ENCODE measurements at places on chromosomes 6 and 20.

GRCh38 chr6:6002005-6002847 is 4.5 kb downstream of the NRN1 start:
- no peak for DNase-seq

- DNase-seq = no peak
These were observed 50.9 kb downstream of the PLCB4 start for GRCh38 chr20:9119776-9120175.

- no peak for DNase-seq
These were observed 61.2 kb upstream of the HBS1L start for GRCh38 chr6:135115834-135116233.

DNA sequence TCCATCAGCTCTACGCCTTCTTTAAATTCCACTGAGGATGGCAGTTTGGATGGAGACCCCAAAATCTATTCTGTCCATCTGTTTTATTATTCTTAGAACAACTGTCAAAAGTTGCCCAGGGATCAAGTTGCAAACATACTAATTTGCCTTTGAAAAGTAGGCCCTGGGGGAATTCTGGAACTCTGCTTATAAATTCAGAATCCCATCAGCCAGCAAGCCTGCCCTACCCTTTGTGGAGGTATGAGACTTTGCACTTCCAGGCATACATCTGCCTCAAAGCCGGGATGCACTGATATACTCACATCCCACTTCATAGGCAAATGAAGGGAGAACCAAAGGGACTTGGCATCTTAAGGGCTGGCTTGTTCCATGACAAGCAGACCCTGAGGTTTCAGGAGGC is 93.6 kb downstream of the INSM1 start:
- DNase-seq = no peak

DNA sequence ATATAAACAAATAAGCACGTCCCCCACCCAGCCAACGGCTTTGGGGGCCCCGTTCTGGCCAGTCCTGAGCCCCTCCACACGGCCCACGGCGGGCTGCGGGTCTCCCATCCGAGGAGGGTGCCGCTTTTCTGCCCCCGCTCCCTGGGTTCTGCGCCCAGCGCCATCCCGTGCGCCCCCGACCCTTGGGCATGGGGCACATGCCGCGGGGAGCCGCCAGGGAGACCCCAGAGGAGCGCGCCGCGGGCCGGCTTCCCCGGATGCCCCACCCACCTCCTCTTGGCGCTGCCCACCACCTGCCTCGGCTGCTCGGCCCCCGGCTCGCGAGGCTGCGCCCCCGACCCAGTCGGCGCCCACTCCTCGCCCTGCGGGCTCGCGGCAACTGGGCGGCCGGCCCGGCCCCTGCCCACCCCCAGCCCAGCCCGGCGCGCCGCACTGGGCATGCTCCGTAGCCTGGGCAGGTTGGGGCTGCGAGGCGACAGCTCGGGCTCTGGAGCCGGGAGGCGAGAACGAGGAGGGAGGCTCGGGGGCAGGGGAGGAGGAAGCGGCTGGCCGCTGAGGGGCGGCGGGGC is 570 bp upstream of the PLCB4 start:
- DNase-seq = no peak

GRCh38 chr6:157755746-157756411 is 67.2 kb upstream of the SNX9 start:
- no peak for DNase-seq

DNA sequence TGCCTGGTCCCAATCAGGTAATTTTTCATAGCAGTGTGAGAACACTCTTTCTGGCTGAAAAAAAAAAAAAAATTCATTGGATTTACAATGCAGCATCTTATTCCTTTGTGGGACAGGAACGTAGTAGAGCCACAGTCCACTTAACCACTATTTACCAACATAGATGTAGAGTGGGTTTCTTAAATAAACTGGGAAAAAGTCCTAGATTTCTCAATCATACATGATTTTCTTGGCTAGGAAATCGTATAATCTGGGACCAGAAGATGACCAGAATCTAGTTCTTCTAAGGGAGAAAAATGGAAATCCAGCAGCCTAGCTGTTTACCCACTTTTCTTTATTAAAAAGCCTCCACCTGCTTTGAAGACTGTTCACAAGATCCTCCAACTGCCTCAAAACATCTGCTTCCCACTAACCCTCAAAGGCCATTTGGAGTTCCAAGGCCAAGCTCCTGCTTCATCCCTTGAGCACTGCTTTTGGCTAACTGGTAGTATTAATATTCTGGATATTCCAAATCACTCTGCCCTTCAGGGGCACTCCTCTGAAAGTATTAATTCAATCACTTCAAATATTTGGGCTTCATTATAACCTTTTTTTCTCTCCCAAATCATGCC is 70.4 kb downstream of the FYN start:
- DNase-seq = no peak

DNA sequence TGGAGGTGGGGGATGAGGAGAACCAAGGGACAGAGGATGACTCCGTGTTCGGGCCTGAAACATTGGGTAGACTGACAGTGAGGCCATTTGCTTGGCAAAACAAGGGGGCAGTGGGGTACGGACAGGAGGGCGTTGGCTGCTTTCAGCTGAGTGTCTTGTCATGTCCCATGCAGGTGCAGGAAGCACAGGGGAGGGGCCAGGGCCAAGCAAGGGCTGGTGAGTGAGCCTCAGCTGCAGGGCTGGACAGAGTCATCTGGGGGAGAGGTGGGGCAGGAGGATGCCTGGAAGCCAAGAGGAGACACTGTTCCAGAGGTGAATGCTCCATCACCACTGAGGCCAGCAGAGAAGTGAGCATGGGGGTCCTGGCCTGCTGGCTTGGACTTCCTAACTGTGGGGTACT is 78.4 kb downstream of the ERMARD start:
- no peak for DNase-seq

DNA sequence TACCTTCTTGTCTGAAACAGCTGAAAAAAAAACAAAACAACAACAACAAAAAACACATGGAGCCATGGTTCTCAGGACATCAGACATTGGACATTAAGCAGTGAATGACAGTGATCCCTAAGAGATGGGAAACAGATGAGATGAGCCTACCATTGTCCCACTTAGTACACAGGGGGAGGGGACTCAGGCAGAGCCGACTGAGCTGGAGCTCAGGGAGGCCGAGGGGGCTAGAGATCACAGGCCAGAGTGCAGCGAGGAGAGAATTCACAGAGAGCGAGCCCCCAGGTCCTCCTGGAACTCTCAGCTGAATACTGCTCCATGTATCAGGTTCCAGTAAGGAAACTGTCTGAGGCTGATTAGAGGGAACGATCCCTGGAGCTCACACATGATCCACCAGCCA is 134.6 kb downstream of the GRM4 start:
- no peak for DNase-seq

GRCh38 chr20:2692886-2693285 is 306 bp downstream of the EBF4 start:
- DNase-seq = no peak

- no peak for DNase-seq
These were observed 146.7 kb upstream of the MLN start for GRCh38 chr6:33950472-33950881.

DNA sequence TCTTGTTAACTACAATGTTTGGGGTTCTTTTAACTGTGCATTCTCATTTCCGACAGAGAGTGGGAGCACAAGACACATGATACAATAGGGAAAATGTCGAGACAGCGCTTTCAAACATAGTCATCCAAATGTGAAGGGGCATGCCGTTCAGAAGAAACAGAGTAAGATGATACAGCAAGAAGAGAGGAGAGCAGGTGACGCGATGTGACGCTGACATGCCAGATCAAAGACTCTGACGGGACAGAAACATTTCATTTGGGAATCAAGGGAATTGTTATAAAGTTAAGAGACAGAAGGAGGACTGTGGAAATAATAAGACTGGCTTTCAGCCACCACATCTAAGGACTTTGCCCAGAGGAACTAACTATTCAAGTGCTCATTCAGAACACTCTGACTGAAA is 117.4 kb downstream of the FAXC start:
- DNase-seq = no peak

DNA sequence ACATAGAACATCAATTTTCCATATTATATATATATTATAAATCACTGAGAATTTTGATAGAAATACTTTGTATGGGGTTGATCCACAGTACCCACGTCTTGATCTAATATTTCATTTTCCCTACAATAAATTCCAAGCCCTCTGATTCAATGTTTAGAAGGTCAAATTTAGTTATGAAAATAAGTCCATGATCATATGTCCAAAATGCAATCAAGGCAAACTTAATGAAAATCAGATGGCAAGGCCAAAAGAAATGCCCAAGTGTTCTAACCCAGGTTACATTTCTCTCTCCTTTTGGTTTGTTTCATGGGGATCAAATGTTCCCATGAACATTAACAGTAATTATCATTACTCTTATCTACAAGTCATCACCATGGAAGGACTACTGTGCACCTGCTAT is 203.8 kb downstream of the KIF16B start:
- DNase-seq = no peak

DNA sequence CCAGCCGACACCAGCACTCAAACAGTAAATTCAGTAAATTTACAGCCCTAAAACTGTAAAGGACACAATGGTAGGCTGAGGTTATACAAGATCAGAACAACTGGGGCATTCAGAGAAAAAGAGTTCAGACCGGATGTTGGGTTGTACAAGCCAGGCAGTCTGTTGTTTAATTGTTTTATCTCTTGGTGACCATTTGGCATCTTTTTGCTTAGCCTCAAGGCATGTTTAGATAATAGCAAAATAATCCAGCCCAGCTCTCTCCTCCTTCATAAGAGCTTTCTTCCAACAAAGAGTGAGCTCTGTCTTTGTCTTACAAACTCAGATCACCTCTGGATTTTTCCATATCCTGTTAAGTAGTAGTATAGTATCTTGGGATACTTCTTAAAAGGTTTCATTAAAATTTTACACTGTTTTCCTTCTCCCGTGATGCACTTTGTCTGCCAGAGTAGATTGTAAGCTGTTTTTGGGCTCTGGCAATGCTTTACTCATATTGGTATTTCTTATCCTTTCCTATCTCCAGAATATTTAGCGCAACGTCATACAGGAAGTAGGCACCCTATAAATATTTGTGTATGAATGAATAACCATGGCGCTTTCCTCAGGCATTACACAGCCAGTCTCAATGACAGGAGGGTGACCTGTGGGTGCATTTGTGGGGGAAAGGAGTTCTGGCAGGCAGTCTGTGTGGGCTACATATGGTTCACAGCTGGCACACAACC is 35.6 kb upstream of the TRAM2 start:
- no peak for DNase-seq

- DNase-seq = no peak
These were observed 45.6 kb downstream of the ADGRF5 start for GRCh38 chr6:46876126-46876525.

- DNase-seq = no peak
These were observed 50.7 kb downstream of the PPP1R3G start for GRCh38 chr6:5135788-5136376.

DNA sequence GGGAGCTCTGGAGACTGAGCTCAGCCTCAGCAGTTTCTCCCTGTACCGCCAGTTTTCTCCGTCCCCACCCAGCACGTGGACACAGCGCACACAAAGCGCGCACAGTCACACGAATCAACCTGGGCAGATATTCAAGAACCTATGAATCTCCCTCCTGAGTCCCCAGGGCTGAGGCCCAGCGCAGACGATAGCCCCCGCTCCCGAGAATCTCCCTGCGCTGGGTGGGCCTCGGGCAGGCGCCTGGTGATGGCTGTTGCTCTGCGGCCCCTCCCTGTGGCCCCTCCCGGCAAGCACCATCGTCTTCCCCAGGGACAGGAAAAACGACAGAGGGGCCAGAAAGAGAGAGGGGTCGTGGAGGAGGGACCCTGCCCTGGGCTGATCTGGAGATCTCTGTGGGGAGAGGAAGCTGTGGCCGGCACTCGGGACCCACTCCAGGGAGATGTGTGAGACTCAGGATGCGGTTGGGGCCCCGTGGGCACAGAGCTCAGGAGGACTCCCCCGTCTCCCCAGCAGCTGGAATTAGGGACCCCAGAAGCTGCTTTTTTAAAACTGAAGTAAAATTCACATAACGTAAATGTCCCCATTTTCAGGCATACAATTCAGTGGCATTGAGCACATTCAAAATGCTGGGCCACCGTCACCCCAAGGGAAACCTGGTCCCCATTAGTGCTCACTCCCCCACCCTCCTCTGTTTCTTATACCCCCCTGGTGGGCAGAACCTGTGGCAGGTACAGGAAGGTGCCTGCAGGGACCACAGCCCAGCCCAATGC is 330.8 kb downstream of the TAF4 start:
- DNase-seq = no peak

GRCh38 chr6:36326356-36326995 is 10.2 kb downstream of the BNIP5 start:
- no peak for DNase-seq

GRCh38 chr6:151524059-151524458 is 30.2 kb downstream of the CCDC170 start:
- DNase-seq = no peak

- DNase-seq = no peak
These were observed 6.6 kb upstream of the GFRAL start for GRCh38 chr6:55320696-55321086.

DNA sequence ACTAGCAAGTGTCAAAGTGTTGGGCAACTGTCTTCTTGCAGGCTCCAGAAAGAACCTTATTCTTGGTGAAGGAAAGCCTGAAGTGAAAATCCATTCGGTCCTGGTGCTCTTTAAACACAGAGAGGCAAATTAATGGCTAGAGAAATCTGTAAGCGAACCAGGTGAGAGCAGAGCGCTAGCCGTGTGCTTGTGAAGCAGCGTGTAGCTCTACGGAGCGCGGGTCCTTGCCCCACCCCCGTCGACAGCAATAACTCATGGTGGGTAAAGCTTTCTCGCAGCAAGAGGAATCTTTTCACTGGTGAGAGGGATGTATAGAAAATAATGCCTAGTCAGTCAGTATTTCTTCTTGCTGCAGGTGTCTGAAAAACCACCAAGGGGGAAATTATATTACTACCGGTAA is 37.0 kb upstream of the EMILIN3 start:
- DNase-seq = no peak

GRCh38 chr20:48186915-48187314 is 401.6 kb upstream of the SULF2 start:
- DNase-seq = no peak

GRCh38 chr20:40282941-40283340 is 406.1 kb downstream of the MAFB start:
- DNase-seq = no peak

DNA sequence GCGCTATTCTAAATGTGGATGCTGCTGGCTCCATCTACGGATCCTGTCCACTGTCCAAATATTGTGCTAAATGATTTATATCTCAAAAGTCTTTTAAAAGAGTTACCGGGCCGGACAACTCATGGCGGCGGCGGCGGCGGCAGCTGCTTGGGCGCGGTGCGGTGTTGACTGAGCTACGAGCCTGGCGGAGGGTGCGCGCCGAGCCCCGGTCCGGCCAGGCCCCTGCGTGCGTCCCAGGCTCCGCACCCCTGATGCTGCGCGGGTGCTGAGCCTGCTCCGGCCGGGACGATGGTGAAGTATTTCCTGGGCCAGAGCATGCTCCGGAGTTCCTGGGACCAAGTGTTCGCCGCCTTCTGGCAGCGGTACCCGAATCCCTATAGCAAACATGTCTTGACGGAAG is 303.4 kb downstream of the CENPW start:
- no peak for DNase-seq

DNA sequence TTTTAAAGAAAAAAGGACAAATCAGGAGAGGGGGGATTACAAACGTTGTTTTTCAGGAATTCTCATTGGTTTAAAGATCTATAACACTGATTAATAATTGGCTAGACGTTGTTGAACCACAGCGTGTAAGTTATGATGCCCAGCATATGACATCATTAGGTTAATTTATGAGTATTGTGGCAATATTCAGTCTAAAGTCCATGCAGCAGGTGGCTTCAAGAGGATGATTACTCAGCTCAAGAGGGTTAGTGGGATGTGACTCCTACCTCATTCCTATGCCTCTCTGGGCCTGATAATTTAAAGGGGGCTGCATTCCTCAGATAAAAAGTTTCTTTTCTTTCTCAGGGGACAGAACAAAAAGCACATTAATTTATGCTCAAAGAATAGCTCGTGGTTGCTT is 1309.0 kb downstream of the EPHA7 start:
- DNase-seq = no peak
